Activated CD8-positive, alpha-beta memory T cell treated with anti-CD3 and anti-CD28 coated beads, Interleukin-2, amount 50 U/mL, for 48 hours (primary cell): ENCODE measurements at places on chromosomes 1 and 21.

DNA sequence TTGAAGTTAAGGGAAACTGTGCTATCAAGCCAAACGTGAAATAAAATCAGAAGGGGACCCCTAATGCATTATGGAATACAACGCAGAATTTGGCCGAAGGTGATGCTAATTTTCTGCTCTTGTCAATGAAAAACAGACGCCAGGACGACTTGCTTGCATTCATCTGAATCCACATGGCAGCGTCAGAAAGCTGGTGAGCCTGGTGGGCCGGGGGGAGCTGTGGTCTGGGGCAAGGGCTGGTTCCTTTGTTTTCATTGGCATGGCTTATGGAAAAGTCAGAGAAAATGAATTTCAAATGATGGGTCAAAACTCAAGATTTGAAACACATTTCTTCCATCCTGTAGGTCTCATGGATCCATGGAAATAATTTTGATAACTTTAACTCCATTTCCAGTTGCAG lies 86.4 kb upstream of the RUNX1 start:
- DNase-seq, result no peak

GRCh38 chr1:157732755-157733154 lies 32.2 kb upstream of the FCRL3 start:
- no peak for DNase-seq

DNA sequence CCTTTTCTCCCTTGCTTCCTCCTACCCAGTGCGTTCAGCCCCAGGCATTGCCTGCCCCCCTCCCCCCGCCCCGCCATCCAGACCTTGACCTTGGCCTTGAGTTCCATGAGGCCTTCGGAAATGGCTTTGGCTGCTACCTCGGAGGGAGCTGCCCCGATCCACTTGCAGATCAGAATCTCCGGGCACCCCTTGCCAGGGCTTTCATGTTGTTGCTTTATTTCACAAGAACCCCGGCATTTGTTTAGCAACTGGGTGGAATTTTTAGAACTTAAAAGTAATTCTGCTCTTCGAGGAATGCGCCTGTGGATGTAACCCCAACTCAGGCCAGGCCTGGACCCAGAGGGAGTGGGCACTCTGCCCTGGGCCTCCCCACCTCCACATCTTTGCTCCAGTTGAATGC lies 154.1 kb upstream of the TMEM51 start:
- DNase-seq, result no peak

DNA sequence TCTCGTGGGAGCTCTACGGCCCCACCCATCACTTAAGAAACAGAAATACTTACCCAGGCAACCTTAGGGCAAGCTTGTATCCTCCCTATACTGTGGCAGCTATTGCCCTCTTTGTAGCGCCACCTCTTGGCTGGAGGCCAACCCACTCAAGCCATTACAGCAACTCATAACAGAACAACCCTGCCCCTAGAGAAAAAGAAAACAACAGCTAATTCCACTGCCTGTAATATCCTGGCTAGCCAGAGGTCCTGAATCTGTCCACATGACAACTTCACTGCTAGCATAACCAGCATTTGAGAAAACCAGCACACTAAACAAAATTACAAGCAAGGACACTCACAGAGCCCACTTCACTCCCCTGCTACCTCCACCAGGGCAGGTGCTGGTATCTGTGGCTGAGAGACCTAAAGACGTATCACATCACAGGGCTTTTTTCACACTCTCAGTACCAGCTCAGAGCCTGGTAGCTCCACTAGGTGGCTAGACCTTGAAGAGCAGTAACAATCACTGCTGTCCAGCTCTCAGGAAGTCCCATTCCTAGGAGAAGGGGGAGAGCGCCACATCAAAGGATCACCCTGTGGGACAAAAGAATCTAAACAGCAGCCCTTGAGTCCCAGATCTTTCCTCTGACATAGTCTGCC lies 14.5 kb upstream of the MX1 start:
- DNase-seq, result no peak

DNA sequence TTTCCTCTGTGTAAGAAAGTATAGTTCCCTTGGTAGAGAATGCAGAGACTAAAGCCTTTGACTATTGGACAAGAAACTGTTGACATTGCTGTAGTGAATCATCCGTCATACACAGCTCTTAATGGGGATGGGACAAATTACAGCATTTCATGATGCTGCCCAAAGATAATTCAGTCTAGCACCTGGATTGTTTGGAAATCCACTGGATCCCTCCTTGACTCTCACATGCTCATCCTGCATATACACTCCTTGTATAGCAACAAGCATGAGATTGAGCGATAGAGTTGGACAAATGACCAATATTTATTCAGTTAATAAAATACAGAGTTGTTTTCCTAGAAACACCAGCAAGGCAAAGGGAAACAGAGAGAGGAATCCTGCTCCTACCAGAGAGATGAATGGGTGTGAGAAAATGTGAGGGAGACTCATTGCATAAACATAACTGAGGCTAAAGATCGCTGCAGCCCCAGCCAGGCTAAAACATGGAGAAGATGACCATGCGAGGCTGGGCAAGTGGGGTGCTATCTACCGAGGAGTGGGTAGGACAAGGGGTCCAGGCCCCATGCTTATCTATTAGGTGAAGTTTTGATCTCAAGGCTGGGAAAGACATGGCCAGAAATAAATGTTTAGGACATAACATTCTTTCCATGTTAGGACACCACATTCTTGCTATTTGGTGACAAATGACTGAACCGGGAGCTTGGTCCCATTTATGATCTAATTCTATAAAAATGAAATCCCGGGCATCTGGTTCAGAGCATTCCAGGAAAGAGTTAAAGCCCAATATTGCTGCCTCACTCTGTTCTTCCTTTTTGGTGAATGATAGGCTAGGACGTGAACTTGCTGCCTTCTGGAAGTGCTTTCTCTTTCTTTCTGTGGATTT lies 153.2 kb downstream of the TGFB2 start:
- no peak for DNase-seq

GRCh38 chr1:24096009-24096738 lies 15.8 kb downstream of the MYOM3 start:
- no peak for DNase-seq
